Pericardium fibroblast (primary cell): ENCODE measurements at places on chromosomes 7 and 10. TPM values are rescaled to one million over a fixed set of nuclear protein-coding genes. Genes with fewer than 3 reads are reported as not detected.

AKR1C8 gene
- not detected in 2 replicates for total RNA-seq

PTPN20 gene
- total RNA-seq = 1.0 TPM in 1 of 2 replicates, not detected in the other

STEAP1B gene
- 2.9 and 3.8 TPM in 2 replicates for total RNA-seq

PPP1R9A gene
- total RNA-seq = 0.23 and 0.51 TPM in 2 replicates

NKX1-2 gene
- not detected in 2 replicates for total RNA-seq

MCM10 gene
- 1.2 and 8.9 TPM in 2 replicates for total RNA-seq
